Chondrocyte (in vitro differentiated cells): ENCODE measurements at places on chromosomes 5 and 9. TPM values are rescaled to one million over a fixed set of nuclear protein-coding genes. Genes with fewer than 3 reads are reported as not detected.

- DNase-seq: no peak
Observed at GRCh38 chr9:90103771-90104170, 499.0 kb downstream of the GADD45G start.

DNA sequence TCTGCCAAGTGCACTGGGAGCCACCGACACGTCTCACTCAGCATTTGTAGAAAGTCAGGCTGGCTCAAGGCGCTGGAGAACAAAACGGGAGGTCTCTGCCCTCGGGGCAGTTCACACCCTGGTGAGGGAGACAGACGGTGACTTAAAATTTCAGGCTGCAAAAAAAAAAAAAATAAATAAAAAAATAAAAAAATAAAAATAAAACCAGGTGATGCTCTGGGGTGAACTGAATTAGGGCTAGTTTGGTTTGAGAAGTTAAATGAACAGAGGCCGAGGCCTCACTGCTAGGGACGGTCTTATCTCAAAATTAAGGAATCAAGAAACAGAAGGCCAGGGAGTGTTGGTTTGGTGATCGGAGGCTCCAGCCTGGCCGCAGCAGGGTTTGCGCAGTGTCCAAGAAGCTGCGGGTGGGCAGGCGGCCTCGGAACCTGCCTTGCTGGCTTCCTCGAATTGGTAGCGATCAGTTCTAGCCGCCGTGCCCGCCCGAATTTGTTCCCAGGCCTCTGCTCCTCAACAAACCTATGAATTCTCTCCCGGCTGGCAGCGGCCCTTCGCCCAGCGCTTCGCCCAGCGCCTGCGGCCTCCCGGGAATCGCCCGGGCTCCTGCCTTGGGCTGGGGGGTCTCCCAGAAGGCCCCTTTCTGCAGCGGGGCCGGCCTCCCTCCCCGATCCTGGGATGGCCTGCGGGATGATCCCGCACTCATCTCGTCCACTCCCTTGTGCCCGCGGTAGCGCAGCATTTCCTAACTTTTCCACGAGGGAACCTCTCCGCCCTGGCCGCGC is 1.5 kb downstream of the NKX2-5 start:
- DNase-seq: no peak

DNA sequence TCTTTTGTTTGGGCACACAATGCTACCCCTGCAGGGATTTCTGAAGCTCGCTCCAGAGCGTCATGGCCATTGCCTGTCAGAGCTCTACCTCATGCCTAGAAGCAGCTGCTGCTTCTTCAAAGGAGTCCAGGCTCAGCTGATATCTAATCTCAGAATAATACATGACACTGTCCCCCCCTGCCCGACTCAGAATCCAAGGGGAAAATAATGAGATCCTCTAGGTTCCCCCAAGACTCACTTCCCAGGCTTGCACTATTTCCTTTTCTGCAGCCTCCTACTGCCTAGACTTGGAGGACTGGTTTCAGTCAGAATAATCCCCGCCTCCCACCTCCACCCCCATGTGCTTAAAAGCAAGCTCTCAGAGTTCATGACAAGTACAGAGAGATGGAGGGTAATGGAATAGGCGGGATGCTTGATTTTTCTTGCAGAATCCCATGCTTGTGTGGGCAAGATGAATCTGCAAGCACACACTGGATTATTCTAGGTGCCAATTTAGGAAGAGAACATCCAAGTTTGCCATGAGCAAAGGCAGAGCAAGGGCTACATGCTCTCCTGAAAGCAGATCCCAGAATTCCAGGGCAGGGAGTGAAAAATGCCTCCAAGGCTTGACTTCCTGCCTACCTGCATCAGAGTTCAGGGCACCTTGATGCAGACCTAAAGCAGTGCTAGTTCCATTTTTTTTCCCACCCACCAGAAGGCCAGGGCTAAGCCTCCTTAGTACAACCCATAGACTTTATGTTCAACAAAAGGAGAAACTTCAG is 97.4 kb upstream of the IFNK start:
- DNase-seq: no peak

DNA sequence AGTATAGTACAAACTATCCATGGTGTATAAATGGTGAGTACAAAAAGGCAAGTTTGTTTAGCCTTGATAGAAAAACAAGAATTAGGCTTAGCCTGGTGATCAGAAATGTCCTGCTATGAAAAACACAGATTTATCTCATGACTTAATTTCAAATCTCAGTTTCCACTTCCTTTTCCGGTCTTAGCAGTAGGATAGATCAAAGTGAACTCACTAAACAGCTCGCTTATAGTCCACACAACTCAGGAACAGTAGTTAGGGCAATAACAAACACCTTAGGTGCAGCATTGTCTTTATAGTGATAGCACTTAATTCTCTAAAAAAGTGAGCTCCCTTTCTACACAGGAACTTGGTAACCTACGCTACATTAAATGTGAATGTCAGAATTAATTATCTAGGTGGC is 11.4 kb downstream of the GOLGA1 start:
- DNase-seq: no peak

Gene GABRA1
- total RNA-seq: not detected in 3 replicates
